Stimulated activated CD8-positive, alpha-beta memory T cell treated with anti-CD3 and anti-CD28 coated beads, Interleukin-7, amount 100 ng/mL, for 24 hours (primary cell): ENCODE measurements at places on chromosomes 7 and 10.

DNA sequence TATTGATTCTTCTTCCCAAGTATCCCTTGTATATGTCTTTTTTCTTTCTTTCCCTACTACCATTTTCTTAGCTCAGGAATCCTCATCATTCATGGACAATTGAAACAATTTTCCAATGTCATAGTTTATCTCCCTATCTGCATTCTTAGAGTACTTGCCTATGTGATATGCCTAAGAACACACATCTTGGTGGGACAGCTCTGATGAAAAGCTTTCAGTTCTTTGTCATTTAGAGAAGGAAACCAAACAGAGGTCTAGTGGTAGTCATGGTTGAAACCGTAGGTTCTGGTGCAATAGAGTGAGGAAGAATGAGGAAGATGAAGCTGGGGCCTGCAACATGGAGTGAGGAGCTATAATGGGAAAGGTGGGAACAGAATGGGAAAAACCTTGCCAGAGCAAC is 28.2 kb downstream of the TDRD1 start:
- no peak for DNase-seq

- DNase-seq = no peak
Measured at GRCh38 chr10:20658158-20658557, 239.0 kb downstream of the NEBL start.

DNA sequence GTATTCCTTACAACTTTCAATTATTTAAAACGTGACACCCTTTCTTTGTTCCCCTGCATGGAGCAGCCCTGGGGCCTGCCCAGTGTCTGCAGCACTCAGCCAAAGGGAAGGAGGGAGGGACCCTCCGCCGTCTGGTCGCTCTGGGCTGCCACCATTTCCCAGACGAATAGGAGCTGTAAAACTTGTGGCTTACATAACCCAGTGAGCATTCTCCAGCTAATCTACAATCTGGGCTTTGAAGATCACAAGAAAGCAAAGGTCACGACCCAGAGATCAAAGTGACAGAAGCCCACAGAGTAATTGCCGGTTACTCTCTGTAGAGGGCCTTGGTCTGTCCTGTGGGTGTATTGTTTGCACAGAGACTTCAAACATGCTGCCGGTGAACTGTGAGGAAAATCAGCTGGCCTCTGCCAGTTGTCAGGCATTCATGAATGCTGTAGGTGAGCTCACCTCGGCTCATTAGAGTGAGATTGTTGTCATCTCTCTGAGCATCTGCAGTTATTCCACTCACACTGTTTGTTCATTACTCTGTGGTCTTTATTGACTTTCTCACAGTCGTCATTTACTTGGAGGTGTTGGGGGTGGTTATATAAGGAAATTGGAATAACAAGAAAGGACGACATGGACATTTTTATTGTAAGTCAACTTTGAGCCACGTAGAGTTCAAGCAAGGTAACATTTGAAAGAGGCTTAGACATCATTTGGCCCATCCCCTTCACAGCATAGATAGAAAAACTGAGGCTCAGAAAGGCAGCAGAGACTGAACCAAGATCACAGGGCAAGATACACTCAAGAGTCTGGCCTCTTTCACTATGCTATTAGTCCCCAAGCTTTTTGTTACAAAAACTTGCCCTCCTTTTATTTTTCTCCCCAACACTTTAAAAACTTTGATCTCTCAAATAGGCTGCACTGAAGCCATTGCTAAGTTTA is 619.8 kb downstream of the LRMDA start:
- DNase-seq = no peak

GRCh38 chr10:61841338-61841875 is 60.1 kb upstream of the ARID5B start:
- DNase-seq = no peak

DNA sequence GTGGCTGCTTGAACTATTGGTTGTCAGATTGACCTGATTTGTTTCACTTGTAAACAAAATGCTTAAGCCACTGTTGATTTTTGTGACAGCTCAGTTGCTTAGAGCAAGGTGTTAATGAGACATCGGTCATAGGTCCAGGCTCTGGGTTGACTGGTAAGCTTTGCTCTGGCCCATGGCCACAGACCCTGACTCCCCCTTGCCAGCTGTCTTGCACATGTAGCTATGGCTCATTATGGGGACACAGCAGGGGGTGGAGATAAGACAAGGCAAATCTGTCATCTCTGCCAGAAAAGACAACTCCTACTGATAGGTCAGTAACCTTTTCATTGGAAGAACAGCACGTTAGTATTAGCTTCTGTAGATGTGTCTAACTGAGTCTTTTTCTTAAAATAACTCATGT is 95.3 kb downstream of the KAT6B start:
- no peak for DNase-seq

DNA sequence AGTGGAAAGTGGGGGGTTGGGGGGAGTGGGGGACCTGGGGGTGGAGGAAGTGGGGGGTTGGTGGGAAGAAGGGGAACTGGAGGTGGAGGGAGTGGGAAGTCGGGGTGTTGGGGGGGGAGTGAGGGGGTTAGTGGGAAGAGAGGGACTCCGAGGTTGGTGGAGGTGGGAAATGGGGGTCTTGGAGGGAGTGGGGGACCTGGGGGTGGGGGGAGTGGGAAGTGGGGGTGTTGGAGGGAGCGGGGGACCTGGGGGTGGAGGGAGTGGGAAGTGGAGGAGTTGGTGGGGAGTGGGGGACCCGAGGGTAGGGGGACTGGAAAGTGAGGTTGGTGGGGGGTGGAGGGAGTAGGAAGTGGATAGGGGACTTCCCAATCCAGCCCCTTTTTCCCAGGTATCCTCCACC is 906 bp upstream of the MMD2 start:
- no peak for DNase-seq

GRCh38 chr10:33115738-33116719 is 158.0 kb upstream of the ITGB1 start:
- DNase-seq = no peak

DNA sequence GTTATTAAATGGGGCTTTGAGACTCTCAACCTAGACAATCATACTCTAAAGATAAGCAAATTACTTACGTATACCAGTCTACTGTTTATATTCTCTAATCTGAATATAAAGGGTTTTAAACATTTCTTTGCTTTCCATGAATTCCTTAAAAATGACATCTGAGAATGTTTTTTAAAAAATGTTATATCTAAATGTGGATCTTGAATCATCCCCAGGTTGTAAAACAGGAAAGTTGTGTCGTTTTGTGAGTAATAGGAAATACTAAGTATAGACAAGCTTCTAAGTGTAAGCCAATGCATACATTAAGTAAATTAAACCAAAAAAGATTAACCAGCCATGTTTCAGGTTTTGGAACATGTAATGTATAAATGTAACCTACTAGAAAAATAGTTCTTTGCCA is 26.8 kb downstream of the ADD3 start:
- no peak for DNase-seq

GRCh38 chr10:24947304-24948097 is 4.9 kb downstream of the PRTFDC1 start:
- no peak for DNase-seq

DNA sequence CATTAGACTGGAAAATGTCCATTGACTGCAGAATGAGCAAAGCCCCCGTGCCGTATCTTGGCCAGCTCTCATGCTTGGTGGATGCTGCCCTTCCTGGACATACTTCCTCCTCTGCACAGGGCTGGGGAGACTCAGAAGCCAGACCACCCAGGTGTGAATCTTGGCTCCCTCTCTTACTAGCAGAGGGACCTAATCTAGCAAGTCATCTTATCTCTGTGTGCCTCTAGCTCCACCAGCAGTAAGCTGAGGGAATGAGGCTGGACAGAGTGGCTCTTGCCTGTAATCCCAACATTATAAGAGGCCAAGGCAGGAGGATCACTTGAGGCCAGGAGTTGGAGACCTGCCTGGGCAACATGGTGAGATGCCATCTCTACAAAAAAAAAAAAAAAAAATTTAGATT is 173.8 kb upstream of the GHITM start:
- DNase-seq = no peak

DNA sequence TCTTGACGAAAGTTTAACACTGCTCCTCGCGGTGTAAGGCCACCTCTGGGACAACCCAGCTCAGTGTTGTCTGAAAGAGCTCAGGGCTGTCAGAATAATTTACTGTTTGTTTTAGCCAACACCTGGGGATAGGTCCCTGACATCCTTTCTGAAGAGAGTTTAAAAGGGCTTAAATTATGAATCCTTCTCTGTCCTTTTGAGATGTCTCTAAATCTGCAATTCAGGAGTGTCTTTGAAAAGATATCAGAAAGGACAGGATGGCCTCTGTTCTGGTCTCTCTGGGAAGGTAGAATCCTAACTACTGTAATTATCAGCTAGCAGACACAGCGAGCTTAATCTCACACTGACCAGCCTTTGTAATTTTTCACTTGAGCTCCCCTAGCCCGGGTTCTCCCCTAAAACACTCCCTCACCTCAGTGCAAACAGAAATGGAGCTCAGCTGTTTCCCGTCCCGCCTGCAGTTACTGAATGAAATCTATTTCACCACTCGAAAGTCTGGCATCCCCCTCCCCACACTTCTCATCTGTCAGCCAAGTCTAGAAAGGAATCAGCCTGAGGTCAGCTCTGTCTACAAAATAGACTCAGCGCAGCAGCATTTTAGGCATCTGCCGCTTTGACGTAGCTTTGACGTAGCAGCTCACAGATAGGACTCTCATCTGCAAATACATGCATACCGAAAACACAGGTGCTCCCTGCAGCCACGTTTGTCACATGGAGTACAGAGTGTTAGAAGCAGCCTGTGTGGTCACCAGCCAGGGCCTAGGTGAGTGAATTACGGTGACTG is 4.8 kb downstream of the DYNC2I1 start:
- no peak for DNase-seq

DNA sequence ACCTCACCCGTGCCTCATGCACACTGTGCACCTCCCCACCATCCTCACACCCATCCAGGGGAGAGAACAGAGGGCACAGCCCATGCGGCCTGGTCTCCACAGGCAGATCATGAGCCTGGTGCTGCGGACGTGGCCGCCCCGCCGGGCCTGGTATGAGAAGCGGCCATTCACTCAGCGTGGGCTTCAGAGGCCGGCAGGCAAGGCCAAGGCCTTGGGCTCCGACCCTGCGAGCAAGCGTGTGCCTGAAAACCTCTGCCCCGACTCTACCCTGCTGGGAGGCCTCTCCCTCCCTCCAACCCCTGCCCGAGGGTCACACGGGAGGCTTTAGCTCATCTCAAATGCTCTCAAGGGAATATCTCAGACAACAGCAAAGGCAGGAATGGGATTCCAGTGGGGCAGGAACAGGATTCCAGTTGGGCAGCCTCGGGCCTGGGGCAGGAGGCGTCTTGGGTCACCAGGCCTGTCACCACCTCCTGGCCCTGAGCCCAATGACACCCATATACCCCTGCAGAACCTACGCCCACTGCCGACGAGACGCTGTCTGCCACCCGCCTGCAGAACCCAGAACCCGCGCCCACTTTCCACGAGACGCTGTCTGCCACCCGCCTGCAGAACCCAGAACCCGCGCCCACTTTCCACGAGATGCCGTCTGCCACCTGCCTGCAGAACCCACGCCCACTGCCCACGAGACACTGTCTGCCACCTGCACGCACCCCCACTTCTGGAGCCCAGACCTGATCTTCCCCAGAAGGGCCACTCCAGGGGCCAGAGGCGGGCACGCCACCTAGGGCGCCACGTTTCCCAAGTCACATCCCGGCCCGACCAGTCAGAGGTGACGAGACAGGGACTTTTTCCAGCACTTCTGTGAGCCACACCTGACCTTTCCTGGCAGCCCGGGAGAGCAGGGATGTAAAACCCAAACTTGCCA is 38.9 kb downstream of the ADAP1 start:
- no peak for DNase-seq

GRCh38 chr7:108181073-108181985 is 51.2 kb upstream of the LAMB4 start:
- no peak for DNase-seq

DNA sequence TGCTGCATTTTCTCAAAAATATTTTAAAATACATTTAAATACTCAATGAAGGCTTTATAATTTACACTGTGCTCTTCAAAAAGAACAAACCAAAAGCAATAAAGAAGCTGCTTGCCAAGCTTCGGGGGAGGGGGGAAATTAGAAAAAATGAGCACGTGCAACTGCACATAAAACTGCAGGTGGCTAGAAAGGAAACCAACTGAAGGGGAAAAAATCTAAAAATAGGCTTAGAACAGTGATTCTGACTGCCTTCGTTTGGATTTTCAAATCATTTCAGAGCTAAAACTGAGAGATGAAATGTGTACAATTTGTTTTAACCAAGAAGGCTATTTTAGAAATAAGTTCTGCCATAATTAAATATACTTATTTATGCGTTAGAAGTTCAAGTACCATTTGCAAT is 61.4 kb downstream of the ABI1 start:
- no peak for DNase-seq

DNA sequence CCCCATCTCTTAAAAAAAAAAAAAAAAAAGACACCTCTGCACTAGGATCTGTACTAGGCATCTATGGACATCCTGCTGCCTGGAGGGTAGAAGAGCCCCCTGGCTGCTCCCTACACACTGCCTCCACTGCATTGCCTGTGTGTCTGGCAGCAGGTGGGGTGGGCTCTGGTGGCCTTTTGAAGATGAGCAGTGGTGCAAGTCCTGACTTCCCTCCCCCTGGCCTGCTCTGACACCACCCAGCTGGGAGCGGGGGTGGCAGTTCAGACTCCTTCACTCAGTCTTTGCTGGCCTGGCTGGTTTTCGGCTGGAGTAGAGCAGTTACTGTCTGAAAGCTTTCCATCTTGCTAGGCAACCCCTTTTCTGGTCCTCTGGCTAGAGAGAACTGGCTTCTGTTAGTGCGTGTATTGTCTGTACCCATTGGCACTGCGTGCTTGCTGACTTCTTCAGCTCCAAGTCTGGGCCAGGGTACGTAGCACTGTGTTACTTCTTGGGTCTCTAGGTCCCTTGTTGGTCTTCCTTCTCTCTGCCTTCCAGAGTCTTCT is 17.6 kb downstream of the C10orf62 start:
- no peak for DNase-seq

- no peak for DNase-seq
Measured at GRCh38 chr7:80537091-80537490, 25.2 kb upstream of the GNAT3 start.

DNA sequence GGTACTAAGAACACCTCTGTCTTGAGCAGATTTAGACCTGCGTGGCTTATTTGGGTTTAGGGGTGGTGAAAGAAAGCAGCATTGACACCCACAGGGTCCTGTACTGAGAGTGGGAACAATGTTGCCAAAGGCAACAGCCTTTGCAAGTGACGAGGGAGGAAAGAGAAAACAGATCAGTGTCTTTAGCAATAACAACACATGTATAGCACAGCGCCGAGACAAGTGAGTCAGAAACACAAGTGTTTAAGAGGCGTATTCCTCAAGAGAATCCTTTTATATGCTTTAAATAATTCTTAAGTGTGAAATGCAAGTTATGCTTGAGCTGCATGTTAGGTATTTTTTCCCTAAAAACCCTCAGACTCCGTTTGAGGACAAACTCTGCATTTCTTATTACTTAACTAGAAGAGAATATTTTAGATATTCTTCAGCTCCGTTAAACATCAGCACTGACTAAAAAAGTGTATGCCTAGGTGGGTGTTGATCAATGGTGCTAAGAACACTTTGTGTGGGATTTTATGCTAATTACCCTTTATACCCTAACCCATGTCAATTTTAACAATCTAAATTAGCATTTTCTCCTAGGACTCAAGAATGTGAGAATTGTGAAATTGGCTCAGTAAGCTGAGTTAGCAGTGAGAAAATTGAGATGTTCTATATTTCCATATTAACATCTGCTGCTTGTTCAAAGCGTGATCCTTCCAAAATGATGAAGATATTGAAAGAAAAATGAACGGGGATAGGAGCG is 1095.4 kb upstream of the CELF2 start:
- no peak for DNase-seq
